NCI-H446 (cell line): ENCODE measurements at places on chromosomes 6 and 20.

DNA sequence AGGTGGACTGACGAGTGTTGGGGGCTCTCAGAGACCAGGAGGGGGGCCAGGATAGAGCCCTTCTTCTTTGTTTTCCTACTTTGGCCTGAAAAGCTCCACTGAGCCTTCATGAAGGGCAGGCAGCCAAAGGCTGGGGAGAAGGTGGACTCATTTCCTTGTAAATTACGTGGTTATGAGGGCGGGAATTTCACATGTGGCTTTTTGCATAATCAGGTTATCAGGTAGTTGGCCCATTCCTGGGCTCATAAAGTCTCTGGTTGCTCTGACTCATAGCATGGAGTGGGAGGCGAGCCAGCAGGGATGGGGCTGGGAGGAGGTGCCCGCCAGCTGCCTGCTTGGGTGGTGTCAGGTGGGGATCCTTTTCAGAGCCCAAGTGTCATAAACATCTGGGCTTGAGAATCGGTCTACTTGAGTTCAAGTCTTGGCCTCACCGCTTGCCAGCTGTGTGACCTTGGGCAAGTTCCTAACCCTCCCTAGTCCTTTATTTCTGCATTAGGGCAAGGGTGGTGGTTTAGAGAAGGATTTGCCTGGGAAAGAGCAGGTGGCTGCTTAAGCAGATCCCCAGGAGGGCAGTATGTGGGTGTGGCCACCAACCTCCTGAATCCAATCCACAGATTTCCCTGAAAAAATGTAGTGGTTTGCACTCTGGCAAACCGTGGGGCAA, 26.5 kb upstream of the RNF24 start:
- peak; percentile 64 for DNase-seq

DNA sequence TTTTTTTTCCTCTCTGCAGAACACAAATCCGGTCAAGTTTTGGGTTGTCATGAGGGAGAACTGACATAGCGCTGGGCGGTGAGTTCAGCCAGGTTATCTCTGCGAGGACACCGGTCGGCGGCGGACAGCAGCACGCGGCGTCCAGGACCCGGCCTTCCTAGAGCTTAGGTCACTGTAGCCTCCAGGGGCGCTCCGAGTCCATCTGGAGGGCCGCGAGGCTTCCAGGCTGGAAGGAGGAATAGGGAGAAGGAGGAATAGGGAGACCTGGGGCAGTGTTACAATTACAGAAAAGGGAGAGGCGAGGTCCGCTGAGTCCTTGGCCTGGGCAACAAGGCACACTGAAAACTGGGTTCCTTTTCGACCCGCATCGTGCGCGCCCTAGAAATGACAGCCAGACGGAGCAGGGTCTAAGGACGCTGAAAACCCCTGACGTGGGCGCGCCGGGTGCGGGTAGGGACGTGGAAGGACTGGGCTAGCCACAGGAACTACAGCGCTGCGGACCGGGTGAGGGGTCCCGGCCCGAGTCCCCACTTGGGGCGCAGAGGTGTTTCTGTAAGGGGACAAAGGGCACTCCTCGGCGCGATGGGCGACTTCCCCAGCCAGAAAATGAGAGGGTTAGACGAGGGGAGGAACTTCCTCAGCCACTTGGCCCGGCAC, 536 bp upstream of the FNDC1 start:
- DNase-seq, result no peak

DNA sequence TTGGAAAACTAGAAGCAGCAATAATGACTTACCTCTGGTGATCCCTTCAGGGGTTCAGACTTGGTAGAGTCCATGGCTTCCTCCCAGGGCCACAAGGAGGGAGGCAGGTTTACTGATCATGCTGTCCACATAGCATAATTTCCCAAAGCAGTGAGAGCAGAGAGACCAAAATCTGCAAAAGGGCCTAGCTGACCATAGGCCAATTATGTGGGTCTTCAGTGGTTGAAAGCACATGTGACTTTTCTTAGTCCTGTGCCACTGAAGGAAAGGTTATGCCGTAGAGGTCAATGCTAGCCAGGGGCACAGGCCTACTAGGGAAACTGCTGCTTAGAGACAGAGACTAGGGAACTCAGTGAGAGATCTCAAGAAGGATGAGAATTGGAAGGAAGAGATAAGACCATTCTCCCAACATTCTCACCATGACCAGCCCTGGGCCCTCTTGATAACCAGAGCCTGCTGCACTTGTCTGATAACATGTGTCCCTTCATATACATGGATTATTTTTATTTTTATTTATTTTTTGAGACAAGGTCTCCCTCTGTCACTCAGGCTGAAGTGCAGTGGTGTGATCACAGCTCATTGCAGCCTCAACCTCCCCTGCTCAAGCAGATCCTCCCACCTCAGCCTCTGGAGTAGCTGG, 2.0 kb upstream of the GTPBP2 start:
- no peak for DNase-seq

DNA sequence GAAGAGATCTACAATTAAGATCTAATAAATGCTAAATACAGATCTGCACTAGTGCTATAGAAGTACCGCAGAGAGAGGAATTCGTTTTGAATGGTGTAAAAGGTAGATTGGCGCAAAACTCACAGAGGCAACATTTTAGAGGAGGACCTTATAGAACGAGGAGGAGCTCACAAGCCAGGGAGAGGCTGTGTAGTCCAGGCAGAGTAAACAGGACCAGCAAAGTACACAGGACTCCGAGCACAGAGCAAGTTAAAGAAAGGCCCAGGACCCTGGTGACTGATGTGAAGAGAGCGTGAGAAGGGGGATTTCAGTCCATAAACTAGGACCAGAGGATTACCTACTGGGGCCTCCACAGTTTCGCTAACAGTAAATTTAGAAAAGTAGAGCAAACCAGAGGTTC, 202.3 kb downstream of the FOXC1 start:
- DNase-seq, result no peak

GRCh38 chr20:37375227-37375626, 29.3 kb downstream of the SRC start:
- no peak for DNase-seq

DNA sequence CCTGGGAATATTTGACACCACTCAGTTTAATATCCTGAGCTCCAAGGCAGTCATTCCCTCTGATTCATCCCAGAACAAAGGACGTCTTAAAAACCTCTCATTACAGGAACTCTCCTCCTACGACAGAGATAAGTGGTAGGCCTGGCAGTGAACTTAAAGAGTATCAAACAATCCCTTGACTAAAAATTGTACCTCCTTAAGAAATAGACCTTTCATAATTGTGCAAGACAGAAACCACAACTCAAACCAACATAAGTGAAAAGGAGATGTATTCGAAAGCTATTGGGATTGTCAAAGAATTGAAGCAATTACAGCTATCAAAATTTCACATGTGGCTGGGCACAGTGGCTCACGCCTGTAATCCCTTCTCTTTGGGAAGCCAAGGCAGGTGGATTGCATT, 19.1 kb upstream of the BNIP5 start:
- DNase-seq, result no peak

- no peak for DNase-seq
These were observed 18.7 kb upstream of the YWHAB start for GRCh38 chr20:44866703-44867335.

GRCh38 chr6:51843456-51844056, 243.9 kb downstream of the PKHD1 start:
- DNase-seq, result no peak

DNA sequence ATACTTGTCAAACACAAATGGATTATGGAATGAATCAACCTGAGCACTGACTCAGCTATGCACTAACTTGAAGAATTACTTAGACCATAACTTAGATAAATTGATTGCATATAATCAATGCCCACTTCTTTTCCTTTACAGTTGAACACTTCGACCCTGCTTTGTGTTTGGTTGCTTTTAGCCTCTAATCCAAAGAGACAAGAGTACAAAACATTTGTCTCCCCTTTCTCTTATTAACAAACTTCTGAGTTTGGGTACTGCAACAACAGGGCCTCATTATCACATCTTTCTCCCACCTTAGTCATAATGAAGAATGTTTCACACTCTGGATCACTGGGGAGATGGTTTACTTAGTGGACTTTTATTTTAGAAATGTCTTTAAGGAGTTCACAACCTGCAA, 2.6 kb upstream of the TAAR6 start:
- no peak for DNase-seq

- DNase-seq, result no peak
These were observed 1.2 kb downstream of the DUSP22 start for GRCh38 chr6:293193-294174.

- DNase-seq, result no peak
These were observed 1.6 kb downstream of the PSMA7 start for GRCh38 chr20:62141397-62142251.

GRCh38 chr6:13216236-13217014, 111.9 kb downstream of the TBC1D7 start:
- DNase-seq, result no peak

DNA sequence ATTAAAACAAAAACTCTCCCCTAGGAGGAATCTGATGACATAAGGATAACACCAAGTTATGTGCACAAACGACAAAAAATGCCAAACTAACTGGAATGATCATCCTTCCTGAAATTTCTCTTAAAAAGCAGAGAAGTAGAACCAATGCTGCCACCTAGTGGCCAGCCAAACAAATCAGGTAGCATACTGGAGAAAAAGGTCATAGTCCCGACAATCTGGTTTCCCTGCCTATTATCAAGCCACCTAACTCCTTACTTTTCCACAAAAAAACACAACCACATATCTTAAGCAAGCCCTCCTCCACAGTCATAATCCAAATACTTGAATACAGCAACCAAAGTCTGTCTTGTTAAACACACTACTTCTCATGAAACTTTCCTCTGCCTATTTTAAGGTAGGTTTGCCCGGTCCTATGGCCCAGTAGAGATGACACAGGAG, 5.3 kb downstream of the OARD1 start:
- DNase-seq, result peak; percentile 45

DNA sequence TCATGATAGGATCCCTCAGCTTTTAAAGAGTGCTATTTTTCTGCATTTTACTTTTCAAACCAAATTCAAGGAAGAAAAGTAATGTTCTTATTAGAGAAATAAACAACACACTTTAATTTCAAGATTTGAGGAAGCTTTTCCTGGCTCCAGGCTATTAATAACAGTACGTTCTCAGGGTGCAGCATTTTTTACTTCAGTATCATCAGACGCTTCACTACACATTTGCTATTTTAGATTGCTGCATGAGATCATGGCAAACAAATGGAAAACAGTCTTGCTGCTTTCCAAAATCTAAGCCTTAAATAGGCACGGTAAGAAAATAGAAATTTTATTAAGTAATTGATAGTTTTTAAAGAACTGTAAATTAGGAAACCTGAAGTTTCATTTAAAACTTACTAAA, 253.6 kb upstream of the EXOC2 start:
- no peak for DNase-seq

- DNase-seq, result peak; percentile 45
These were observed 126.0 kb upstream of the SLC2A12 start for GRCh38 chr6:134178161-134179044.

DNA sequence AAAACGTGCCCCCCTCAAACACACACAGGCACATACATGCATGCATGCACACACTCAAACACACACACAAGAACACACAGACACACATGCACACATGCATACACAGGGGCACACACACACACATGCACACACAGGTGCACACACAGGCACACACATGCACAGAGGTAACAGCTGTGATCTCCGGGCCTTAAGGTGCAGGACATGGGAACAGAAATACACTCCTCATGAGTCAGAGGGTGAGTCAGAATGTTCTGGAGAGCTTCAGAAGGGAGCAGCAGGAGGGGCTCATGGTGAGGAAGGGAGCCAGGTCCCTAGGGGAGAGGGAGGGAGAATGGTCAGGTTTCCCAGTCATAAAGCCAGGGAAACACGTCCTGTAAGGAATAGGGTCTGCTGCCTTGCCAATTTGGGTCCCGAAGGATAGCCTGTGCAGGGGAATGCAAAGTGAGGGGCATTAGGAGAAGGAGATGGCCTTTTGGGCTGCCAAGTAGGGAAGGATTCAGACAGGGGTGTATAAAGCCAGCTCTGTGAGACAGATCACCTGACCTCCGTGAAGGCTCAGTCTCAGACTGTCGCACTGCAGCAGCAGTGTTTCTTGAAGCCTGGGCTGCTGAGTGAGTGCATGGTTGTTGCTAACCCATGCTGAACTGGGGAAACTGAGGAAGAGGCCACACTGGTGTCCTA, 123.9 kb downstream of the MAFB start:
- DNase-seq, result no peak

- DNase-seq, result peak; percentile 43
These were observed 12.2 kb upstream of the SLC17A2 start for GRCh38 chr6:25942561-25943147.

- no peak for DNase-seq
These were observed 246.9 kb downstream of the SOX4 start for GRCh38 chr6:21840428-21840827.

GRCh38 chr6:91328241-91328640, 741.4 kb upstream of the MAP3K7 start:
- DNase-seq, result no peak

- DNase-seq, result no peak
These were observed 16.3 kb downstream of the SS18L1 start for GRCh38 chr20:62159839-62160238.

- peak; percentile 41 for DNase-seq
These were observed 137.3 kb upstream of the PMEPA1 start for GRCh38 chr20:57847104-57847503.

- DNase-seq, result no peak
These were observed 312.7 kb upstream of the JARID2 start for GRCh38 chr6:14933183-14933544.

- DNase-seq, result no peak
These were observed 17.7 kb upstream of the FYN start for GRCh38 chr6:111890988-111891387.
